ENCODE measurements at places on chromosomes 4 and X. TPM values are rescaled to one million over a fixed set of nuclear protein-coding genes. Genes with fewer than 3 reads are reported as not detected.

DNA sequence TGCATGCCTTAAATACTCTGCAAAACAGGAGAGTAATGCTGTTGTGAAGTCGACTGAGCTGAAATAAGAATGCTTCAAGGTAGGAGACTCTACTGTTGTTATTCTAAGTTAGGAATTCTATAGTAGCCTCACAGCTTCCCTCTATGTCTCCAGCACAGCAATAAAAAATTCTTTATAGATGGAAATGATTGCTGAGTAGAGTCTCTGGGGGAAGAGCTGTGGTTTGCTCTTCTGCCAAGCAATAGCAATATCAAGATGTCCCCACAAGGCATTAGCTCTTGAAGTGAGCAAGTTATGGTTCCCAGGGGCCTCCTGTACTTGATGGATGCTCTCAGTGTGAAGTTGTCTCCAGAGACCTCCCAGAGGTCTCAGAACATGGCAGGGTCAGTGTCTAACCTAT lies 880.6 kb upstream of the FRG1 start:
- DNase-seq = no peak

- no peak for DNase-seq
These were observed 1604.6 kb downstream of the PCDH18 start for GRCh38 chr4:135927651-135928050.

GRCh38 chrX:130702867-130703707 lies 199.9 kb downstream of the ENOX2 start:
- DNase-seq = no peak

- no peak for DNase-seq
These were observed 279.9 kb upstream of the SLIT2 start for GRCh38 chr4:19971829-19972228.

DNA sequence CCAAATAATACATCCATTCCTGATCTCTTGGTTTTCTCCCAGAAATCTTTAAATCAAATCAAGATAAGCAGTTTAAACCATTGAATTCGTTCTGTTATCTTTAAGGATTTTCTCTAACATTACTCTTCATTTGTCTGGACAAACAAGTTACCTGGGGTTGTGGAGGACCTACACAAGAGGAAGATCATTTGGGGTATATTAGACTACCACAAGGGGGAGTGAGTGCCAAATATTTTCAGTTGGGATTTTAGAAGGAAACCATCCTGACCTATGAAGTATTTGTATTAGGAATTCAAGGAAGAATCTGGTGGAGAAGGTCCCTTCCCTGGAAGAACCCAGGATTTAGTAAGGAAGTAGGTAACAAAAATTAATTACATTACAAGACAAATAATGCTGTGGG lies 12.0 kb upstream of the DCHS2 start:
- no peak for DNase-seq

DNA sequence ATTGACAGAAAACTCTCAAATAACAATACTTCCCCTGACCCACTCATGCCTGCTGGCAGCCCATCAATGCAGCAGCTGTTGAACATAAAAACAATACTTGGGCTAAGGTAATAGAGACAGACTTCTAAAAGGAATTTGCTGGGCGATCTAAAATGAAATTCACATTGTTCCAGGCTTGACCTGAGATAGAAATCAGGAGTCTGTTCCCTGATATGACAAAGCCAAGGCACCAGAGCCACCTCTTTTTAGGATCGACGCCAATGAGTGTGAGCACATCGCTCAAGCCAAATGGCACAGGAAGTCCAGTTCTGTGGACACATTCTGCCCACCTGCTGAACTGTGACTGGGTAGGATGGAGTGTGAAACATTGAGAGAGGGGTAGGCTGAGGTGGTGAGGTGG lies 4.9 kb downstream of the SEPTIN11 start:
- DNase-seq = no peak

GRCh38 chrX:10233173-10233572 lies 76.4 kb downstream of the CLCN4 start:
- no peak for DNase-seq

- DNase-seq = no peak
These were observed 90.7 kb downstream of the GRIA3 start for GRCh38 chrX:123274796-123275195.

DNA sequence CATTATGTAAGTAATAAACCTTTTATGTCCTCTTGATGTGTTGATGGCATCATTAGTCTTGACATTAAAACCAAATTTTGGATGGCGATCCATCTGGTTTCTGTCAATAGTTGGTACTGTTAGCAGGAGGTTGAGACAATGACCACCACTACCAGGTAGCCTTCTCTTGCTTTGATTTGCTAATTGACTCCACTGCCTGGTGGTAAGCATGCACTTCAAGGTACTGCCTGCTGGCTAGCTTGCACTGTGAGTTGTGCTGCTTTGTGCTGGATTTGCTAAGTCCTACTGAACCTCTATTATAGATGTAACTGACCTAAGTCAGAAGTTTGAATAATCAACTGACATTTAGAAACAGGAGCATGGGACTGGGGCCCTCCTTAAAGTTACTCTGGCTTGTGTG lies 46.3 kb downstream of the ATP1B4 start:
- DNase-seq = no peak

DNA sequence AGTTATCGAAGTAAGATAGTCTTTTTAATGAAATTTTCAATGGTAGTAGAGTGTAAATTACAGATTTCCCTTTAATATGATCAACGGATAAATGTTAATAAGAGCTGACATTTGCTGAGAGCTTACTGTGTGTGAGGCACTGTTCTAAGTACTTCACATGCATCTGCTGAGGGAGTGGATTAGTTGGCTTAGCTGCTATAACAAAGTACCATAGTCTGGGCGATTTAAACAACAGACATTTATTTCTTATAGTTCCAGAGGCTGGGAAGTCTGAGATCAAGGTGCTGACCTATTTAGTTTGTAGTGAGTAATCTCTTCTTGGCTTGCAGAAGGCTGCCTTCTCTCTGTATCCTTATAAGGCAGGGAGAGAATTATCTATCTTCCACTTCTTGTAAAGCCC lies 174.3 kb downstream of the CEP135 start:
- DNase-seq = no peak

DNA sequence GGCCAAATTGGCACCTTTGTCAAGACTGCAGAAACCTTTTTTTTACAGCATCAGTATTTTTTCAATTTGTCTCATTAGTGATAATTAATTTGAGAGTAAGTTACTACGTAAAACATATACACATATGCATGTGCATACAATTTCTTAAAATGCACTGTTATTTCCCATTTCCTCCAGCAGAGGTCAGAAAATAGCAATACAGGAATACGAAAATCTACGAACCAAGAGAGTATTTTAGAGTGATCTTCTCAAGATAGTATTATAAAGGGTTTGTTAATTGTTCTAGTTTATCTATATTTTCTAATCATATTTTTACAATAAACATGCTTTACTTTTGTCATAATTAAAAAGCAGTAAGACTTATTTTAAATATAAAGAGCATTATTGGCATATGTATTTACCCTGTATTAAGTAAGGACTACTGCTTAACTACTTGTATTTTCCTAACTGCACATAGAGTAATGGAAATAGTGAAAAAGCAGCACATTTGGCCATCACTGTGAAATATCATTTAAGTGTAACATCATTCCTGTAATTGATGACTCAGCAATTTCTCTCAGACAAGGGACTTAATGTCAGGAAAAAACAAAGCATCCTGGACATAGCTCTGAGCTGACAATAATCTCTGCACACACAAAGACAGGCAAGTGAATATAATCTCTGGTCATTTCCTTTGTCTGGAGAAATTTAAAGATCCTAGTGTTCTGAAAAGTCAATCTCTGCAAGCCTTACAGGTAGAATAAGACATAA lies 45.6 kb downstream of the MAOB start:
- no peak for DNase-seq

DNA sequence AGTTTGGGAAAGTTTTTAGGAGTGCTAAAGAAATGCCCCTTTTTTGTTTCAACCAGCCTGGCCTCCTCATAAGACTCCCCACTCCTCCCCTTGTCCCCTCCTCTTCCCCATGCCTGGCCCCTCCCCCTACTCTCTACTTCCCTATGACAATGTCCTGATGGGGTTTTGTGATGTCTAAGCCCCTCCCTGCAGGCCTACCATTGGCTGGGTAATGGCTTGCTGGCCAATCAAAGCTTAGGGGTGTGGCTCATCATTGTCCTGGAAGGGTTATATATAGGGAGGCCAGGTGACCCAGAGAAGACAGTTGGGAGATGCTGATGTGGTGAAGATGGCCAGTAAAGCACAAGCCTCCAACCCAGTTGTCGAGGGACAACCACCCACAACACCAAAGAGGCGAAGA lies 48.2 kb upstream of the PASD1 start:
- no peak for DNase-seq

DNA sequence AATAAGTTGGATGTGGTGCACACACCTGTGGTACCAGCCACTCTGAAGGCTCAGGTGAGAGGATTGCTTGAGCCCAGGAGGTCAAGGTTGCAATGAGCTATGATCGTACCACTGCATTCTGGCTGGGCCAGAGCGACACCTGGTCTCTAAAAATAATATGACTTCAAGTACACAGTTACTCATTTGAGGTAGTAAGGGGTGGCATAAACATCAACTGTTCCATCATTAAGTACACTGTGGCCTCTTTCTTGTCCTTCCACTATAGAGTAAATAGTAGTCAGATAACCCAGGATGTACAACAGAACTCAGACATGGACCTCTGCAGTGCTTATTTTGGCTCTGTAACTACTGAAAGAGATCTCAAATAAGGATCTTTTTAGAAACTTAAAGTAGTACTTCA lies 10.6 kb downstream of the FAM9B start:
- DNase-seq = no peak

- no peak for DNase-seq
These were observed at the start of gene ARX for GRCh38 chrX:25015486-25016360. Gene ARX, minus strand, starts transcription at chrX:25015965. Its CDS starts 228 bp downstream, at chrX:25015737.

DNA sequence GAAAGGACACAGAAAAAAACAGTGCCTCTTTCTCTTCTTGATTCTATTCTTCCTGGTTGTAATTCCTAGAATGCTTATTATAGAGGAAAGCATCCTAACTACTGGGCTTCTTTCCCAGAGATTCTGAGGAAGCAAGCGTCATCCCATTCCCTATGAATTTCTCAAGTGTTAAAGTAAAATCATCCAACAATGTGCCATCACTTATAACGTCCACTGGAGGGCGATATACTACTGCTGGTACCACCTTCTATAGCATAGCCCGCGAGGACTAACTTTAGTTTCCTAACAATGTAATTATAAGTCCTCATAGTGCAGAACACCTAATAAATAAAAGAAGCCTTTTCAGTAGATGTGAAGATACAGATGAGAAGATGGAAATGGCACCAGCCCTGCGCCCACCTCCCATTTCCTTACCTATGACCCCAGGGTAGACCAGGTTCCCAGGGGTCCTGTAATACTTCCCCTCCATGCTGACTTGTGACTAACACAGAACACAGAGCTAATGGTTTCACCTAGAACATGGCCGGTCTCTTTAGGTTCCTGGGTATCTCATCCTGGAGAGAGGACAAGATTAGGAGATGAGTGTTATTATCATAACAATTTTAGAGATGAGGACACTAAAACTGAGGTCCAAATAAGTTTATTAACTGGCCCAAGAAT lies 4.2 kb downstream of the CENPVL3 start:
- DNase-seq = no peak

DNA sequence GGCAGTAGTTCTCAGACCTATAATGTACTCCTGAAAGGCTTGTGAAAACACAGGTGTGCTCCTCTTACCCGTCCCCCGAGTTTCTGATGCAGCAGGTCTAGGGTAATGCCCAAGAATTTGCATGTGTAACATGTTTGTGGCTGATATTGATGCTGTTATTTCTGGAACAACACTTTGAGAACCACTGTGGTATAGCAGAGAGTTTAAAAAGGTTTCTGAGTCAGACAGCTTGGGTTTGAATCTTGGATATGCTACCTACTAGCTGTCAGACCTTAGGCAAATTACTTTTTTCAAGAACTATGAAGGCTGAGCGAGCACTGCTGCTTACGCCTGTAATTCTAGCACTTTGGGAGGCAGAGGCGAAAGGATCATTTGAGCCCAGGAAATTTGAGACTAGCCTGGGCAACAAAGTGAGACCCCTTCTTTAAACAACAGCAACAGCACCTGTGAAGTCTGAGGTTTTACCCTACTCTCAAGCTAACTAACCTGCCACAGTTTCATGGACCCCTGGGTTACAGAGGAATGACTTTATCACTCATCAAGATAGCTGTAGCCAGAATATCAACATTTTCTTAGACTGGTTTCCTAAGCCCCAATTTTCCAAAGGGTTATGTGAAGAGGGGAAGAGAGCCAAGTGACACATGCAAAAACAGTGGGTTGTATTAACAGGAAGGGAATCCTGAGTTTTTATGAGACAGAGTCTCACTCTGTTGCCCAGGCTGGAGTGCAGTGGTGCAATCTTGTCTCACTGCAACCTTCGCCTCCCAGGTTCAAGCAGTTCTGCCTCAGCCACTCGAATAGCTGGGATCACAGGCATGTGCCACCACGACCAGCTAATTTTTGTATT lies 5.1 kb downstream of the AFF1 start:
- DNase-seq = no peak

DNA sequence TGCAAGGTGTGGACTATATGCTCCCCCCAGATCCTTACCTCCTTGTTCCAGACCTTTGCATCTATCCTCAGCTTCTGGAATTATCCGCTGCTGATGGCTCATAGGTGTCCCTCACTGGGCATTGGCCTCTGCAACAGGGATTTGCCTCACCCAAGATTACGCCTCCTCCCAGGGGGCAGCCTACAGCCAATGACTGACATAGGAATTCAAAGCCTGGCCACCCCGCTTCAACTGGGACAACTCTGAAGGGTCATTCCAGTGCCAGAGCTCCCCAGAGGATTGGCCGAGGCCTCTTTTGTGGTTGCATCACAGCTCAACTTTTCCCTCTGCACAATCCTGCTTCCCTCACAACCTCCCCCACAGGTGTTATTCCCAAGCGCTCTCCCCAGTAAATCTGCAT lies 5.0 kb downstream of the SYN1 start:
- DNase-seq = no peak

- DNase-seq = no peak
These were observed 14.6 kb upstream of the SLC25A4 start for GRCh38 chr4:185128272-185129119.

Gene FABP2
- not detected for total RNA-seq

DNA sequence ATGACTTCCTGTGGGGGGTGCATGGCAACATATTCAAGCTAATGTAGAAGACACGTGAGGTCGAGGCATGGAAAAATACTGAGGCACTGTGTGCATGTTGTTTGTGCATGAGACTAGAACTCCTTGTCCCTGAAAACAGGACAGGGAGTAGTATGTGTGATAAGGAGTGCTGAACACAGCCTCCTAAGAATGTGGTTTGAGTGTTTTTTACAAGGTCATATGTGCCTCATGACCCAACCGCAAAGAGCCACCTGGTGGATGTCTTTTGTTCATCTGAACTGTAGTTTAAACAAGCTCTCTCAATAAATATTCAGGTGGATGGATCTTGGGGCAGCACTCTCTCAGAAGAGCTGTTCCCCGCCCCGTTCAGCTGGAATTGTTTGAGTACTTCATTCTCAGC lies 226.6 kb downstream of the NLGN4X start:
- no peak for DNase-seq

Gene LDB2
- total RNA-seq = 31.0 TPM

Measured in thoracic aorta (tissue), 2 donors.